ENCODE measurements at places on chromosomes 1 and 21.

GRCh38 chr21:29215709-29216108 is 83.0 kb upstream of the BACH1 start:
- DNase-seq = no peak

DNA sequence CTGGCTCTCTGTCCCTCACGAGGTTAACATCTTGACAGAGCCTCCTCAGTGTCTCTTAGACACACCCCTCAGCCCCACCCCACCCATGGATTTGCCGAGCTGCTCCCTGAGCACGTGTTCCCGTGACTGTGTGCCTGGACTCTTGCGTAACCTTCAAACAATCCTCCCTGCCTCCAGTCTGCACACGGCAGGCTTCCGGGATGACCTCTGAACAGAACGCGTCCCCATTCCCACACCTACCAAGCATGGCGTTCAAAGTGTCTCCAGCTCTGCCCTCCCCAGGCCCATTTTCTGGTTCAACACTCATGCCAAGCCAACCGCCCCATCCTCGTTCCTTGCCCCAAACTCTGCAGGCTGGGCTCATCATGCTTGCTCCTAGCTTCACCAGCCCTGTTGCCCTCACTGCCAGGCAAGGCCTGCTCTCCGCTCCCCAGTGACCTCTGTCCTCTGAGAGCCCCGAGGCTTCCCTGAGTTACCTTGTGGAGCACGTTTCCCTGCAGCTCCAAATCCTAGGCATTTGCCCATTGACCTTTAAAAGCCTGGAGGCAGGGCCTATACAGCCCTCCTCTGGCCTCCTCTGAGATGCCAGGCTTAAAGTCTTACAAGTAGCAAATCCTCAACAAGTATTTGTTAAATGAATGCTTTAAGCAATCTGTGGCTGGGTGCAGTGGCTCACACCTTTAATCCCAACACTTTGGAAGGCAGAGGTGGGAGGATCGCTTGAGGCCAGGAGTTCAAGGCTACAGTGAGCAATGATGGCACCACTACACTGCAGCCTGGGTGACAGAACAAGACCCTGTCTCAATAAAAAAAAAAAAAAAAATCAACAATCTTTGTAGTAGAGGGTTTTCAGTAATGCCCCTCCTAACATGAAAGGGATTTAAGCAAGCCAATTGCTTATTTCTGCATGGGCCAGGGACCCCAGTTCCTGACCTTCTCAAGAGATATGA is 5.0 kb downstream of the AGT start:
- DNase-seq = no peak

DNA sequence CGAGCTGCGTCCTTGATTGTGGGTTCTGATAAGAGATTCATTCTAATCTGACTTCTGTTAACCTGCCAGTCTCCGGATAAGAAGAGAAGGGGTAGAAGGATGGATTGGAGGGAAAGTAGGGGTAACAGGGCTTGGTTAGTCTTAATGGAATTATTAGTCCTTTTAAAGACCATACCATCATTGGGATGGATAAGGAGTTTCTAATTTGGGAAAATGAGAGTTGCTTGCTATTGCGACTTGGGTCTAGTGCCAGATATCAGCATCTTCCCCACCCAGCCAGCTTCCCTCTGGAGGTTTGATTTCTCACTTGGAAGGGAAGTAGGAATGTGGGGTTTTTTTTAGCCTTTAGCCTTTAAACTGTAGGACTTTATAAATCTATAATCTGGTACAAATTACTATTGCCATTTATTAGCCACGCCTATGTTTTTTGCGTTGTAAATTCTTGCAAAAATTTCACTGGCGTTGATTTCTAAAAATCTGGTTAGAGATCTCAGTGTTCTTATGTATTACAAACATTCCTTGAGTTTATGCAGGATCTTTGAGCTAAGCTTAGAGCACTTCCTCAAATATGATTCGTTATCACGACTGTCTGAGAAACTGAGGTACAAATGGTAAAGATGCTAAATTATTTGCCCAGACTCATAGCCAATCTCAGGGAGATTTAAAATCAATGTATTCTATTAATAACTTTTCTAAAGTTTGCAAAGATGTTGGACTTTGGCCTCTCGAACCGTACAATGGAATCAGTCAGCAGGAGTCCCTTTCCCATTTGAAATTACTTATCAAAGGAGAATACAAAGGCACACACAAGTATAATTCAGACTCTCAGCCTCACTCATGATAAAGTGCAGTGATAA is 1.3 kb downstream of the FAM20B start:
- no peak for DNase-seq

DNA sequence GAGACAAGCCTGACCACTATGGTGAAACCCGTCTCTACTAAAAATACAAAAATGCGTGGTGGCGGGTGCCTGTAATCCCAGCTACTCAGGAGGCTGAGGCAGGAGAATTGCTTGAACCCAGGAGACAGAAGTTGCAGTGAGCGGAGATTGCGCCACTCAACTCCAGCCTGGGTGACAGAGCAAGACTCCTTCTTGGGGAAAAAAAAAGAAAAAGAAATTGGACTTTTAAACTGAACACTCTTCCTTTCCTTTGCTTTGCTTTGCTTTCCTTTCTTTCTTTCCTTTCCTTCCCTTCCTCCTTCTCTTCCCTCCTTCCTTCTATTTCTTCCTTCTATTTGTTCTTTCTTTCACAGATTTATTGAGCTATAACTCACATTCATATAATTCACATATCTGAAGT is 43.3 kb upstream of the PUM1 start:
- DNase-seq = no peak

GRCh38 chr1:197750366-197750765 is 24.9 kb downstream of the DENND1B start:
- no peak for DNase-seq

GRCh38 chr1:44608141-44608540 is 66.1 kb downstream of the TMEM53 start:
- no peak for DNase-seq
